Thoracic aorta (tissue), 2 donors: ENCODE measurements at places on chromosomes 3 and 15. TPM values are rescaled to one million over a fixed set of nuclear protein-coding genes. Genes with fewer than 3 reads are reported as not detected.

DNA sequence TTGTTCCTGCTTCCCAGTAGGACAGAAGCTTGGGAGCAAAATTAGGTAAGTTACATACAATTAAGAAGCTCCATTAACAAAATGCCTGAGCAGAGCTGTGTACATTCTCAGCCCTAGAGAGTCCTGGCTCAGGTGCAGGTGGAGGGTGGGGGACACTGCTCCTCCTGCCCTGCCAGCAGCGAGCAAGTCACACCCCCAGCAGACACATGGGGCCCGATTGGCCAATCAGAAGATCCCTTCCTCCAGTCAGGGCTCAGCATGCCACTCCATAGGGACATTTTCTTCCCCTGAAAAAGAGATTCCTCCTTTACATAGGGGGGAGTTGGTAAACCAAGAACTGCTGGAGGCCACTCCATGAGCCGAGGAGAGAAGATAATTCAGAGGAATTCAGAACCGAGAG lies 62.1 kb downstream of the PLXNA1 start:
- no peak for DNase-seq

Gene GRK7
- total RNA-seq = not detected

GRCh38 chr3:101279765-101280385 lies 40.5 kb downstream of the IMPG2 start:
- no peak for DNase-seq

Gene CKMT1B
- not detected for total RNA-seq

GRCh38 chr15:101172501-101173071 lies 79.3 kb downstream of the CHSY1 start:
- no peak for DNase-seq

- DNase-seq = no peak
These were observed 104.7 kb upstream of the ROBO1 start for GRCh38 chr3:79872483-79872882.
